ENCODE measurements at places on chromosomes 5 and 9.

DNA sequence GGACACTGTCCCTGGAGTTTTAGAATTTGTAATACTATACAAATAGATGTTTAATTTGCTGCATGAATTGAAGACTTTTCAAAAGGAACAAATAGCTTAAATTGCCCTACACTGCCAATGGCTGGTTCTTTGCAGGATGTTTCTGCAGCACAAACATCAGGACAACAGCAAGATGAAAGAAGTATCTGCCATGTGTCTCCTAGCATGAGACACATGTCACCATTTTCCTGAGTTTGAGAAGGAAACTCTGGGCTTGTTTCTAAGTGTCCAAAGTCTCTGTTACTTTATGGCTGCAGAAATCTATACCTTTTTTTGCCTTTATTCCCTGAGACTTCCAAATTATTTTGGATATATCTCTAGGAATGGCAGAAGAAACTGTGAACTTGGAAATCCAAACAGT, 623 bp upstream of the OR13F1 start:
- no peak for DNase-seq

GRCh38 chr9:110180511-110181434, 27.2 kb downstream of the C9orf152 start:
- no peak for DNase-seq

GRCh38 chr9:127195976-127196825, 68.4 kb upstream of the GARNL3 start:
- no peak for DNase-seq

DNA sequence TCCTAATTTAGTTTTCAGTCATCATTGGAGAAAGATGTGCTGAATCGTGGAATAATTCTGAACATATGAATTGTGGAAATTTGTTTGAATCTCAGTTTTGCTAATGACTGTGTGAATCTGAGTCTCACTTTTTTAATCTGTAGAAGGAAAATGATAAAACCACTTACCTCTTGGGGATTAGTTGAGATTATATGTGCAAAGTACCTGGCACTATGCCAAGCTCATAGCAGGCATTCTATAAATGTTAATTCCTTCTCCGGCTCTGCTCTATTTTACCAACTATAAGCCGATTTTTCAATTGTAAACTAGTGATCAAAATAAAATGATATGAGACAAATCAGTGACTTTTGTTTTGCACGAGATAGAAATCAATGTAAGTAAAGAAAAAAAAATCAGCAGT, 290.8 kb downstream of the TRPM3 start:
- no peak for DNase-seq

- DNase-seq, result no peak
Observed at GRCh38 chr9:110334871-110335270, 2.8 kb downstream of the TXNDC8 start.

DNA sequence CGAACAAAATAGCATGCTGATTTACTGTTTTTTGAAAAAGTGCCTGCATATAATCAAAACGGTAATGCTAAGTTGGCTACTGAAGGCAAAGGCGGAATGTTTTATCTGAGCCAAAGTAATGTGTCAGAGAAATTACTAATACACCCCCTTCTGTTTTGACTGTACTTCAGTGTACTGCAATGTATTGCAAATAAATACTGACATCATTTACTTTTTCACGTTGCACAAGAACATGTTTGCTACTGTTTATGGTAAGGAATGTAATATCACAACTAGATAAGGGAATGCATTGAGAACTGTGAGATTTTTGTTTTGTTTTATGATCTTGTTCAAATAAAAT, 813 bp upstream of the AGTPBP1 start:
- DNase-seq, result no peak

DNA sequence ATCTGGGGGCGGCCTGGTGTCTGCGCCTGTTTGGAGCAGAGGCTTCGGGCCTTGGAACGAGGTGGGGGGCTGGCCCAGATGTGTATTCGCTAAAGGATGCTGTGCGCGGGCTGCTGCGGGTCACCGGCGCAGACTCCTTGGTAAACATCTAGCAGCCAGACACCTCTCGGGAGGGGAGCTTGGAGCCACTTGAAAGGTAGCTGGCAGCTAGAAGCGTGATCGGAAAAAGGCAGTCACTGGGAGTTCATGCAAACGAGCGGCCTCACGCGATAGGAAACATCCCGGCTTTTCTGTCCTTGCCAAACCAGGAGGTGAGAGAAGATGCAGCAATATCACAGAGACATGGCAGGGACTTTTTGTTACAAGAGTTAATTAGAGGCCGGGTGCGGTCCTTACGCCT, 8.1 kb downstream of the LAMC3 start:
- DNase-seq, result no peak

DNA sequence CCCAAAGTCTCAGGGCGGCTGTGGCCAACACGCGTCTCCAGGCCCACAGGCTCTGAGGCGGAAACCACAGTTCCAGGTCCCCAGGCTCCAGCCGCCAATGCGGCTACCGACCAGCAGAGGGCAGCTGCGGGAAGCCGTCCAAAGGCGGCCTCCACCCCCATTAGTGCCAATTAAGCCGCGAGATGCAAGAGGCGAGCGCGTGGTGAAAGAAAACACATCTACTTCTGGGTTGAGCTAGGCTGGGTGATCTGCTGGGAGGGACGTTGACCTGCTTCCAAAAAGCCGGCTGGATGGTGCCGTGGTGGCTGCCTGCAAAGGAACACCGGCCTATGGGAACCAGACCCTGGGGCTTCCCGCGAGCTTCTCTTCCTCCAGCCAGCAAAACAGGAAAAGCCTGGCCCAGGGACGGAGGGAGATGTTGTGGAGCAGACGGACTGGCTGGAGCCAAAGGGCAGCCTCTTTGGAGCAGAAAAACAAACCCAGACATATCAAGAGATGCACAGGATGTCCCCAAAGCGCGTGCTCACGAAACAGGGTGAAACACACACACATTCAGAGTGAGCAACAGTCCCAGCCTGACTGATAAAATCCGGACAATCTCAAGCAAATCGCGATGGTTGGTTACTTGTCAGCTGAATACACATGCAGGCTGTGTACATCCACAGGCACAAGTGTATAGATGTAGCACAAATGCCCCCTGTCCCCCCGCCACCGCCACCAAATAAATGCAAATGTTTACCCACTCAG, 187.1 kb upstream of the BRINP1 start:
- peak; percentile 8 for DNase-seq

DNA sequence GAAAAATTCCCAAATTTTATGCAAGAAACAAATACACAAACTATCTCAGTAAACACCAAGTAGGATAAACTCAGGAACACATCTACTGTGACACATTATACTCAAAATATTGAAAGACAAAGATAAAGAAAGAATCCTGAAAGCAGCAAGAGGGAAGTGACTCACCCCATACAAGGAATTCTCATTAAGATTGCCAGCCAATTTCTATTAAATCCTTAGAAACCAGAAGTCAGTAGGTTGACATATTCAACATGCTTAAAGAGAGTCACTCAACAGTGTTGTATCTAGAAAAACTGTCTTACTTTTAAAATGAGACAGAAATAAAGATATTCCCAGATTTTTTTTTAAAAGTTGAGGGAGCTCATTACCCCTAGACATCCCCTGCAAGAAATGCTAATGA, 15.5 kb downstream of the SPATA31E1 start:
- no peak for DNase-seq

GRCh38 chr5:25944786-25945185, 1093.6 kb downstream of the CDH9 start:
- no peak for DNase-seq

All from activated gamma-delta T cell treated with Interleukin-2 at 50 U/mL for 16 hours (primary cell).